ENCODE measurements at places on chromosomes 1 and 21.

GRCh38 chr1:179303200-179303785 lies 9.7 kb downstream of the SOAT1 start:
- DNase-seq = no peak

- DNase-seq = no peak
These were observed 1.9 kb downstream of the VANGL1 start for GRCh38 chr1:115643666-115644065.

DNA sequence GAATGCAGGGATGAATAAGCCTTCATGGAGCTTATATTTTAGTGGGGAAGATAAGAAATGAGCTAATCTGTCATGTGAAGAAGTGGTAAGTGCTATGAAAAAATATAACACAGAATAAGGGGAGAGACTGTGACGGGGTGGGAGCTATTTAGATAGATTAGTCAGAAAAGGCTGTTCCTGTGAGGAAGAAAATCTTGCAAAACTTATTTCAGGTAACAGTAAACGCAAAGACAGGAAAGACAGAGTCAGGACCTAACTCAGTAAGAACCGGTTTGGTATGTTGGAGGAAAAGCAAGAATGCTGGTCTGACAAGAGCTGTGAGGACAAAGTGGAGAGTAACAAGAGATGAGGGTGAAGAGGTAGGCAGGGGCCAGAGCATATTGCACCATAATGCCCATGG lies 22.0 kb downstream of the GNAI3 start:
- DNase-seq = no peak

DNA sequence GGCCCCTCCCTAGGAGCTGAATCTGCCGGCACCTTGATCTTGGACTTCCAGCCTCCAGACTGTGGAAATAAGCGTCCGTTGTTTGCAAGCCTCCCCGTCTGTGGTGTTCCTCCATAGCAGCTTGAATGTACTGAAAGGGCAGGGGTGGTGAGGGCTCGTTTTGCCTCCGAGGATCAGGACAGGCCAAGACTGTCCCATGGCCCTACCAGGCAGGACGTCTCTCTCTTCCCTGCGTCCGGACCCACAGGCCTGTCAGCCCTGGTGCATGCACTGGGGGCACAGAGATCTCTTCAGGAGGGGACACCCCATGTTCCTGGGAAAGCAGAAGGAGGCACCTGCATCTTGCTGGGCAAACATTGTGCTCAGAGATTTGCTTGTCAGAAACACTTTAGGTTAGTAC lies 156.3 kb upstream of the C1orf174 start:
- DNase-seq = no peak

DNA sequence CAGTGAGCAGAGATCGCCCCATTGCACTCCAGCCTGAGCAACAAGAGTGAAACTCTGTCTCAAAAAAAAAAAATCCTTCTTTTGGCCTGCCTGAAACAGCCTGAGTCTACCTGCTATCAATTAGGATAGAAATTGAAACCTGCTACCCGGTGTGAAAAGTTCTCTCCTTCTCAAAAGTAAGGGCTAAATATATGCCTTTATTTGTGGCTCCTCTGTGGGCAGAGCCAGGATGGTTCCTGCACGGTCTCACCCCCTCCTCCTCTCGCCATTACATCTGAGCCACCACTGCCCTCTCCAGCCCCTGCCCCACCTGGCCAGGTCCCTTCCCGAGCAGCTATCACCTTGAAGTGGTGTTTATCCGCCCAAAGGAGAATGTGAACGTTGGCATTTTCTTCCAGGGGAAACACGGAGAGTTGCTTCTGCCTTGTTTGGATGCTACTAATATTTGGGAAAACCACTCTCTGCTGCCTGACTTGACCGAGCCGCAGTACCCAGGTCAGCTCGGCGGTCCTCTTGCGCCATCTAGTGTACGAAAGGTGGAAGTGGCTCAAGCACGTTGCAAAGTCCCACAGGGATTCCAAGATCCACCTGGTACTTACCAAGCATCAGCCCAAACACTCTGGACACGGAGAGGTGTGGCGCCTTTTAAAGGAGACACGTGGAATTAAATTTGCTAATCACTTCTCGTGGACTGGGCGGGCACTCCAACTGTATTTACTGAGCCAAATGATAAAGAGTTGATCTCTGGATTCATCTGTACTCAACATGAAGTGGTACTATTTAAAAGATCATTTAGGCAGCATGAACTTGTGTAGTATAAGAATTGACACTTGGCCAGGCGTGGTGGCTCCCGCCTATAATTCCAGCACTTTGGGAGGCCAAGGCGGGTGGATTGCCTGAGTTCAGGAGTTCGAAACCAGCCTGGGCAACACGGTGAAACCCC lies 31.9 kb downstream of the SETD4 start:
- DNase-seq = peak; percentile 54

GRCh38 chr1:34060901-34061415 lies 104.1 kb downstream of the CSMD2 start:
- no peak for DNase-seq

DNA sequence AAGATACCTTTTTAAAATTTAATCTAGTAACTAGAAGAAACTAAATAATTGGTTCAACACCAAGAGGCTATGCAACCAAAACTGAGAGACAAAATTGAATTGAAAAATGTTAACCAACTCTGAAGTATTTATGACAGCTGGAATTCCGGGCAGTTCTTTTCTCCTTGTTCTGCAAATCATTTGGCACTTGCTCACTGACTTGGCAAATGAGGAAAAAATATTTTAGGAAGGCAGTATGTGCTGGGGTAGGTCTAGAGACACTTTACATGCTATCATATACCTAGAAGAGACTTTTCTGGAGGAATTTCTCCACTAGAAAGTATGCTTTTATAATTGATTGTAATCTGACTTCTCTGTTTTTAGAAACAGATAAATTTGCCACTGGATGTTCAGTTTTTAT lies 22.1 kb upstream of the SH3D21 start:
- DNase-seq = no peak

DNA sequence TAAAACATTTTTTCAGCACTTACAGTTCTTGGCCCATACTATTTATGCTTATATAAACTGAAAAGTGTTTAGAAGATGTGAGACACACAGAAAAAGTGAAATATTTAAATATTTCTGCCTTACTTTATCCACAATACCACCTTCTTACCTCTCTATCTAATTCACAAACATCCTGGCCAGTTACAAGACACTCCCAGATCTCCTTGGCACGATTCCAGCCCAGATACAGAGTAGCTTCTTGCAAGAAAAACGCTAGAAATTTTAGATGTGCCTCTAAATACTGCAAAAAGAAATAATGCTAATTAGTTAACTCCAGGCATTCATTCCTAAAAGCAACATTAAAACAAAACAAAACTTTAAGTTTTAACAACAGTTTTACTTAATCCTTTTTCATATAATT lies 68.4 kb downstream of the USP24 start:
- DNase-seq = no peak

- DNase-seq = no peak
These were observed 578 bp upstream of the TRIM62 start for GRCh38 chr1:33182401-33182841.

DNA sequence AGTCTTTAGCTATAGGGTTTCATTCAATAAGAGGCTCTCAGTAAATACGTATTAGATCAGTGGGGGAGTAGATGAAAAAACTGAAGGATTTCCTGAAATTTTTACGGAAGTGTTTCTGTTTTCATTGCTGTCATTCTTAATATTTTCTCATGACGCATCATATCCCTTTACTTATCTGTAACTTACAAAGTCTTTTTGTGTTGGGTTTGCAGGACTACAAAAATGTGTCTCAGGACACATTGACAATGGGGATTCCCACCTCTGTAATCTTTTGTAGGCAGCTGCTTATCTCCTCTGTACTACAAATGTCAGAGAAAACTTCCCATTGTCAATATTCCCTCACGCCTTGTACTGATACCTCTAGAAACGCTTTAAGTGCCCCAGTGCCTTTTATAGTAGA lies 35.5 kb downstream of the CRP start:
- DNase-seq = no peak

GRCh38 chr1:101253976-101254674 lies 17.3 kb downstream of the S1PR1 start:
- no peak for DNase-seq

- no peak for DNase-seq
These were observed 41.5 kb downstream of the PTPRC start for GRCh38 chr1:198680174-198680875.

- DNase-seq = peak; percentile 63
These were observed 2.5 kb upstream of the CERS2 start for GRCh38 chr1:150976879-150977694.

DNA sequence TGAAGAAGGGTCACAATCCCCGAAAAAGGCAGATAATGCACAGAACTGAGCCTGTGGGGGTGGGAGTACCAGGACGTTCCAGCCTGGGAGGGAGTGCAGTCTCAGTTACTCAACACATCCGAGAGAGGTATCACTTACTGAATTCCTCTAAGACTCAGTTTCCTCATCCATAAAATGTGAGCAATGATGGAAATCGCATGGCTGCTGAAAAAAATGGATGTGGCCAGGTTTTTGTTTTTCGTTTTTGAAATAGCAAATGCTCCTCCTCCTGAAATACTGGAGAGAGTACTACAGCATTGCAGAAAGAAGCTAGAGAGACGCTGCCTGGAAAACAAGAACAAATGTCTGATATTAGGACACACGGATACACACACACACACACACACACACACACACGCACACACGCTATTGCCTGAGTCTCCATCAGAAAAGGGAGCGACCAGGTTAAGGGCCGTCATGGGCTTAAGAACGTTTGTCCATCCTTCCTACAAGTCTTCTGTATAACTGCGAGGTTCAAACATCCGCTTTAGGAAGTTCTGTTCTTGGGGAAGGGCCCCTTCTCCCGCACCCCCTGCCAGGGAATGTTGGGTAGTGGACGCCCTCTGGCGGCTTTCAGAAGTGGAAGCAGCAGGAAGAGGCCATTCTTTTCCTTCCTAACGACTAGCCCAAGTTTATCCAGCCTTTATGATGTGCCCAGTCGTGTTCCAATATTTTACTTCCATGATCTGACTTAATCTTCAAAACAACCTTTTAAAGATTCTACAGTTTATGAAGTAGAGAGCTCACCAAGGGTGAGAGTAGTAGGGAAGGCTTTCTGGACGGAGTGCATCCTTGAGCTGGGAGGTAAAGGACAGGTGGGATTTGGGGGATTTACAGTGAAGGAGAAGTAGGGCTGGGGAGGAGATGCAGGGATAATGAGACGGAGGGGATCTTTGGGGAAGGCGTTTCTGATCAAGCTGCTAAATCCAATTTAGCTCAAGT lies 699 bp upstream of the NES start:
- DNase-seq = no peak

DNA sequence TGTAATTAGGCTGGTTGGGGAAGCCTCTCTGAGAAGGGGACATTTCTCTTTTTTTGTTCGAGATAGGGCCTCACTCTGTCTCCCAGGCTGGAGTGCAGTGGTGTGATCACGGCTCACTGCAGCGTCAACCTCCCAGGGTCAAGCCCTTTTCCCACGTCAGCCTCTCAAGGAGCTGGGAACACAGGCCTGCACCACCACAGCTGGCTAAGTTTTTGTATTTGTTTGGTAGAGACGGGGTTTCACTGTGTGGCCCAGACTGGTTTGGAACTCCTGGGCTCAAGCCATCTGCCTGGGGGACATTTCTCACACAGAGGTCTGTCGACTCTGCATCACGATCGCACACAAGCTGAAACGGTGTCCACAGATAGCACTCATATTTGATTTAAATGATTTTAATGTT lies 39.7 kb downstream of the HUNK start:
- no peak for DNase-seq

- DNase-seq = no peak
These were observed 129.7 kb downstream of the ATP1B1 start for GRCh38 chr1:169236143-169236542.

DNA sequence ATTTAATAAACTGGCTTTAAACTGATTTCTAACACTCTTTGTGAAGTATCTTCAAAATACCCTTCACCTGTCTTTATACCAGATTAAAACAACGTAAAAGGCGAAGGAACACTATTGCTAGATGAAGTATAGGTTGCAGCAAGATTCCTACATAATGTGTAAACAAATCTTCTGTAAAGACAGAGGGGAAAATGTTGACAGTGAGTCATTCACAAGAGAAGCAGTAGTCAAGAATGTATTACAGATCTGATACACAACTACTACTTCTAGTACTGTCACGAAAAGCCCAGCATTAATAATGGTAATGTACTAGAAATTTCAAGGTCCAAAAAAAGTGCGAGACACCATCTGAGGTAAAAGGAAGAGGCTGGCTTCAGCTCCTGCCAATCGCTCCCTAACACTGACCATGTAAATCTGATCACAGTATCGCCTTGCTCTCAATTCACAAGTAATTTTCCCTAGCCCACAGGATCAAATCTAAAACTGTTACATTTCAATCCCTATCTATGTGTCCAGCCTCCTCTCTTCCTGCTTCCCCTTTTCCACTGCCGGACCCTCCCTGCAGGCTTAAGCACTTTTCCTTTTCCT lies 290.4 kb downstream of the AKT3 start:
- no peak for DNase-seq

- no peak for DNase-seq
These were observed 14.5 kb upstream of the CSF3R start for GRCh38 chr1:36497207-36497606.

- DNase-seq = no peak
These were observed 2.1 kb downstream of the SLAMF6 start for GRCh38 chr1:160520999-160521398.

- DNase-seq = no peak
These were observed 30.9 kb downstream of the DENND2C start for GRCh38 chr1:114638910-114639309.

- no peak for DNase-seq
These were observed 30.4 kb downstream of the PRRX1 start for GRCh38 chr1:170694172-170694926.

DNA sequence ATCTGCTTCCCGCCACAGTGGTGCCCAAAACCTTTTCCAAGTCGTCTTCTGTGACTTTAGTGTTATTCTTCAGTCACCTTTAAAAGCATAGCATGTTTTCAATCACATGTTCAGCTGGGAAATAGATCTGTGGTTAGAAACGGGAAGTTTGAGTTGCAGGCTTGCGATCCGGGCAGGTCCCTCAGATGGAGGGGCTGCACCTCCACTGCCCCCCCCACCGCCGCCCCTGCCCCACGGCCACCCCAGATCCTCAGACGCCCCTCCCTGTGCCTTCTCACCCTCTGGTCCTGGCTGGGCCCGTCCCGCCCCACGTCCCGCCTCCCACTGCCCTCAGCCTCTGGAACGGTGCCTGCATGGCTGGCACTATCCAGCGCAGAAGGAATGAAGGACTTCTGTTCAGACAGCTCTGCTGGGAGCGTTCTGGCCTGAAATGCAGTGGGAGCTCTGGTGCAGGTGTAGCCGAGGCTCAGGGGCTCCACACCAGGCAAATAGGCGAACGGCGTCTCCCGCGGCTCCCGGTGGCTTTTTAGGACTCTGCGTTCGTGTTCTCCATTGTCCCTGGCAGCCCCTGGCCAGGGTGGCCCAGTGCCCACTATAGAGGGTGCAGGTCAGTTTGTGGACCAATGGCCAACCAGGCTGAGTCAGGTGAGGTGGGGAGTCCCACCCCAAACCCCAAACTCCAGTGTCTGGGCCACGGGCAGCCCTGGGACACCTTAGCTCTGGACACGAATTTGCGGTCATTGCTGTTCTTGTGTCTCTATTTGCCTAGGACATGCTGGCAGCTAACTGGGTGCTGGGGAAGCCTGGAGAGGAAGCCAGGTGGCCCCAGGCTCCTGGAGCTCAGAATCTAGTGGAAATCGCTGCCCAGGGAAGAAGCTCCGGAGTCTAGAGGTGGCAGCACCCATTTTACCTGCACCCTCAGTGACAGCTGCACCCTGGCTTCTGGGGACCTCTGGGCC lies 67.1 kb downstream of the FAAP20 start:
- DNase-seq = no peak
